ENCODE measurements at places on chromosomes 13 and 19.

DNA sequence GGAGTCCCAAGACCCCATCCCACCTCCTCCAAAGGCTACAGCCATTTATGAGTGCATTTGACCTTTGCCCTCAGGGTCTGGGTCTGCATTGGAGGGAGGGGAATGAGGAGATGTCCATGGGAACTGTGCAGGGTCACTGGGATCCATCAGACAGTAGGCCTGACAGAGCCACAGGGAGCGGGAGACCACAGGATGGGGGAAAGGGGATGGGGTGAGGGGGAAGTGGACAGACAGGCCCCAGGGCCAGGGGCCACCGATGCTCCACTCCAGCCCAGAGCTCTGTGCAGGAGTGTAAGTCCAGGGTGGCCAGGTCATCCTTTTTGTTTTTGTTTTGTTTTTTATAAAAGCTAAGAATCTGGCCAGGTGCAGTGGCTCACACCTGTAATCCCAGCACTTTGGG is 82.5 kb downstream of the CHST8 start:
- DNase-seq, result no peak

DNA sequence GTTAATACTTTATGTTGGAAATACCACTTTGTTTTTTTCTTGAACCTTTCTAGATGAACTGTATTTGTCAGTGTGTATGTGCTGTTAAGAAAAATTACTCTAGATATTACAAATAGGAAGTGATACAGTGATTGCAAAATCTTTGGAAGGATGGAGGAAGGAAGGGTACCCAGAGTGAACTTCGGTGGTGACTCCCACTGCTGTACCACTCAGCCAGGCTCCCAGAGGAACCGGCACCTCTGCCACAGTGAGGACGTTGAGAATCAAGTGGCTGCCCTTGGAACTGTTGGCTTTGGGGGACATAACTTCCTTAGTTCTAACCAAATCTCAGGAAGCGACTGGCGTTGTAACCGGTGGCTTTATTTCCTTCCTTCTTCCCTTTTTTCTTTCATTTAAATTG is 184.7 kb downstream of the PCCA start:
- no peak for DNase-seq

- no peak for DNase-seq
These were observed 59.4 kb downstream of the LACC1 start for GRCh38 chr13:43939086-43939485.

GRCh38 chr13:51066091-51066831 is 44.8 kb downstream of the C13orf42 start:
- peak; percentile 51 for DNase-seq

GRCh38 chr13:110528371-110528770 is 33.2 kb downstream of the RAB20 start:
- no peak for DNase-seq

DNA sequence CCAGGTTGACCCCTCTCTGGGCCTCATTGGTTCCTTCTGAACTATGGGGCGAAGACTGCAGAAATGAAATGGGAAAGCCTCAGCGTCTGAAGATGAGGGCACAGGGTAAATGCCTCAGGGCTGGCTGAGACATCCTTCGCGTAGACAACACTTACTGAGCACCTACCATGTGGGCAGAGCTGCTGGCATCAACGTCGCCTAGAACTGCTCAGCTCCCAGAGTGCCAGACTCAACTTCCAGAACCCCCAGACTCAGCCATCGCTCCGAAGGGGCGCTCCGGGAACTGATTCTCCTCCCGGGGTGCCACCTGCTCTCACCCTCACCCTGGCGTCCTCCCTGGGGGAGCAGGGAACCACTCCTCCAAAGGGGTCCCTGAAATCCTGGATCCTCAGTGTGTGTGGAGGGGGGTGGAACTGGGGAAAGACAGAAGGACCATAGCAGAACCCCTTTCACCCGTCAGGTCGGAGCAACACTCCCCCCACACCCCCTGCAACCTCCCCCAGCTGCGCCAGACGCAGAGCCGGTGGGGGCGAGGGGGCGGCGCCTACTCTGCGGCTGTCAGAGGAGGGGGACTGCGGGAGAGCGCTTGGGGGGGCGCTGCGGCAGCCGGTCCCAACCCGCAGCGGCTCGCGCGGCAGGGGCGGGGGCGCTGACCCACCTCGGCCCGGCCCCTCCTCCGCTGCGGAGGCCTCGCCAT is 8.2 kb upstream of the NFIC start:
- DNase-seq, result no peak

GRCh38 chr13:94567581-94567980 is 28.4 kb downstream of the TGDS start:
- no peak for DNase-seq

DNA sequence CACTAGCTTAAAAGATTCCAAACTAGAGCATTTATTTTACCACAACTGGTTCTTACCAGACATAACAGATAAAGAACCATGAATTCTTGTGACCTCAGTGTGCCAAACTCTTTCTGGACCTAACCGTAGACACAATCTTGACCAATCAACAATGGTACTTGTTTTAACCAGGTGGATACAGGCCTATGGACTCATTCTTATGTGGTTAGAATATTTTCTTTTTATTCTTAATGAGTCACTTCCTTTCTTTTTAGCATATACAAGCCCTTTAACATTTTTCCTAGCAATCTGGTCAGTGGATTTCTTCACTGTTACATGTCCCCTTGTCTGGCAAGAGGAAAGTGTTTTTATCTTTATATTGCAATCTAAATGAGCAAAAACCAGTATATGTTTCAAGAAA is 792.1 kb upstream of the SPRY2 start:
- no peak for DNase-seq

- DNase-seq, result no peak
These were observed 16.8 kb downstream of the EPN1 start for GRCh38 chr19:55691561-55692481.

- DNase-seq, result no peak
These were observed 7.0 kb upstream of the GP6 start for GRCh38 chr19:55044771-55045716.

GRCh38 chr13:112756511-112756966 is 66.7 kb downstream of the ATP11A start:
- DNase-seq, result no peak

DNA sequence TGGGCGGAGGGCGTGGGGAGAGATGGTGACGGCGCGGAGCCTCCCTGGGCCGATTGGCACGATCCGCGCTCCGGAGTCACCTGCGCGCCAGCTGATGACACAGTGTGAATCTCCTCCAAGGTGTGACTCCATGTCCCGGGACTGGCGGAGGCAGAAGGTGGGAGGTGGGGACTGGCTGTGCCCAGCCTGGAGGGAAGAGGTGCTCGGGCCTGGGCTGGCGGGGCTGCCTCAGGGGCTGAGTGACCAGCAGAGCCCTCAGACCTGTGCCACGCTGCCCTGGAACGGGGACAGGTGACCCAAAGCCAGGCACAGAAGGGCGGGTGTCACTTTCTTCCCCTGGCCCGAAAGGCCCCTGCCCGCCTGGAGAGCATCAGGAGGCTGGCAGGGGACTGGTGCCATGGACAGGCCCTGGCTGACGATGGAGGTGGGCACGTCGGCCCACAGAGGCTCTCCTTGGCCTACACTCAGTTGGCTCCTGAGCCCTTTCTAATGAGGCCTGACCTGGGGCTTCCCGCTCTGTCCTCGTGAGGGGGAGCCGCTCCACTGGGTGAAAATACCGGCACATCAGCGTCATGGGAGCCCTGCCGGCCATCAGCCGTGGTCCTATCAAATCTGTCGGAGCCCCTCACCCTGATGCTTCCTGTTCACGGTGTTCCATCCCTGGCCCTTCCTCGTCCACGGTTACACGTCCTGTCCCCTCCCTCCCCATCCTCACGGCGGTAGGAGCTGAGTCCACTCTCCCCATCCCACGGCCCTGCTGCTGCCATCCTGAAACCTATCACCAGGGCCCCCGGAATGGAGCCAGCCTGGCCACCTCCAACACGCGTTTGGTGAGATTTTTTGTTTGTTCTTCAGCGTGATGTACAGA is 75.6 kb downstream of the SPACA7 start:
- DNase-seq, result no peak

DNA sequence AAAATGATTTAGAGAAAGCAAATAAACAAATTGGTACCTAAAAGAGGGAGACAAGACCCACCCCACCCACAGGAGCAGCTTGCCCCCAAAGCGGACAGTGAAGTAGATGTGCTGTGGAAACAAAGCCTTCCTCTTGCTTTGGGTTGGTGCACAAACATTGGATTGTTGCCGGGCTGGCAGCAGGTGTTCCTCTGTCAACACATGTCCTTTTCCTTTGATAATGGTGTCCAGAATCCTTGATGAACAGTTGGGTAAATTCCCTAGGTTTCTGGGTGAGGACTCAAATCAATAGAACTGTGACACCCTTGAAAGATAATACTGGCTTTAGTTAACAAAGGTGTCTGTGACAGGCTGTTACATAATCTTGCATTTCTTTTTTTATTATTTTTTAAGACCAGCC is 311.8 kb downstream of the SPRY2 start:
- no peak for DNase-seq

- no peak for DNase-seq
These were observed 4.6 kb downstream of the NECTIN2 start for GRCh38 chr19:44850641-44851109.

DNA sequence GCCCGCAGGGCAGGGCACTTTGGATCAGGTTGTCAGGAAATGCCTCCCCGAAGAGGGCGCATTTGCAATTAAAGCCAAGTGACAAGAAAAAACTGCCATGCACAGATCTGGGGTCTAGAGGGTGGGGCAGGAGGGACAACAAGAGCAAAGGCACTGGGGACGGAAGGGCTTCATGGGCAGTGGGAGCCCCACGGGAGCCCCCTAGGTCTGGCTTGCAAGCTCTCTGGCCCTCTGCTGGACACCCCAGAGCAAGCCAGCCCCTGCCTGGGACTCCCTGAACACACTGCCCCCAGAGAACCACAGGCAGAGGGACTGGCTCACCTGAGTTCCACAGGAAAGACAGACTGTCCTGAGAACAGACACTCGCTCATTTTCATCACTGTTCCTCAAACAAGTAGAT is 30.2 kb upstream of the C19orf12 start:
- DNase-seq, result peak; percentile 44

- no peak for DNase-seq
These were observed 2.7 kb downstream of the TNPO2 start for GRCh38 chr19:12720851-12721655.

GRCh38 chr13:66860878-66861417 is 369.2 kb downstream of the PCDH9 start:
- no peak for DNase-seq

DNA sequence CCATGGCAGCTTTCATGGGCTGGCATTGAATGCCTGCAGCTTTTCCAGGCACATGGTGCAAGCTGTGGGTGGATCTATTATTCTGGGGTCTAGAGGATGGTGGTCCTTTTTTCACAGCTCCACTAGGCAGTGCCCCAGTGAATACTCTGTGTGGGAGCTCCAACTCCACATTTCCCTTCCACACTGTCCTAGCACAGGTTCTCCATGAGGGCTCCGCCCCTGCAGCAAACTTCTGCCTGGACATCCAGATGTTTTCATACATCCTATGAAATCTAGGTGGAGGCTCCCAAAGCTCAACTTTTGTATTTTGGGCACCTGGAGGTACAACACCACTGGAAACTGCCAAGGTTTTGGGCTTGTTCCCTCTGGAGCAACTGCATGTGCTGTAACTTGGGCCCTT is 450.6 kb downstream of the LMO7 start:
- DNase-seq, result no peak

GRCh38 chr13:33349986-33350826 is 64.7 kb upstream of the STARD13 start:
- DNase-seq, result peak; percentile 40

- DNase-seq, result no peak
These were observed 160.4 kb downstream of the ZIC5 start for GRCh38 chr13:99811067-99811700.

GRCh38 chr19:10895920-10896319 is 24.6 kb downstream of the CARM1 start:
- DNase-seq, result no peak

GRCh38 chr13:28654276-28654675 is 4.7 kb upstream of the POMP start:
- no peak for DNase-seq
